Mesenteric fat pad (tissue), 1 donor: ENCODE measurements at places on chromosomes 1 and 21. TPM values are rescaled to one million over a fixed set of nuclear protein-coding genes. Genes with fewer than 3 reads are reported as not detected.

The TSTD1 gene
- total RNA-seq: 11.0 TPM

The HSPB7 gene
- 342 TPM for total RNA-seq

The LAD1 gene
- 0.51 TPM for total RNA-seq

The RAD54L gene
- total RNA-seq: not detected

The BRDT gene
- not detected for total RNA-seq

The MYOM3 gene
- total RNA-seq: 0.42 TPM

The TPM3 gene
- 294 TPM for total RNA-seq

The SPRR2A gene
- total RNA-seq: not detected
